ENCODE measurements at places on chromosomes 13 and 19.

DNA sequence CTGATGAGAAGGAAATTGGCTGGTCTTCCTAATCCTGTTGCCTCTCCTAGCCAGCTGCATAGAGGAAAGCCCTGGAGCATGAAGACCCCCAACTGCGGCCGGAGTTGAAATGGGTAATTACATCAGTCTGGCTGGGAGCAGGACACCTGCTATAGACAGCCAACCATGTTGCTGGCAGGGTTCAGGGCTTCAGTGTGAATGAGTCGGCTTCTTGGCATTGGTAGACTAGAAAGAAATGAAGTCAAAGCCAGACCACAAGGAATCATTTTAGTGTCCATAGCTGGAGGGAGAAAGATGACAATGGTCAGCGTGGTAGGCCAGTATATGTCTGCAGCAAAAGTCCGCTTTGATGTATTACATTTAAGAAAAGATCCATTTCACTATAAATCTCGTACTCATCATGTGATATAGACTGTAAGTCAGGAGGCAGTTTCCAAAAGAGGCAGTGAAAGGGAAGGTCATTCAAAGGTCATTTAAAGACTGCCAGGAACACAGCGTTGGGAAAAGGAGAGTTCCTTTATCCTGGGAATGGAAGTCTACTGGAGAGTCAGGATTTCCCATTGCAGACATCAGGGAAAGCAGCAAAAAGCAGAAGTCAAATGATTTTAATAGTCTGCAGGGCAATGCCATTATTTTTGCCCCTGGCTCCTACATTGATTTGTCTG is 262.7 kb downstream of the DNAJC15 start:
- DNase-seq, result no peak

- no peak for DNase-seq
Observed at GRCh38 chr13:107144432-107144831, 576.5 kb upstream of the ARGLU1 start.

- no peak for DNase-seq
Observed at GRCh38 chr19:18736415-18737336, 53.2 kb downstream of the CRTC1 start.

DNA sequence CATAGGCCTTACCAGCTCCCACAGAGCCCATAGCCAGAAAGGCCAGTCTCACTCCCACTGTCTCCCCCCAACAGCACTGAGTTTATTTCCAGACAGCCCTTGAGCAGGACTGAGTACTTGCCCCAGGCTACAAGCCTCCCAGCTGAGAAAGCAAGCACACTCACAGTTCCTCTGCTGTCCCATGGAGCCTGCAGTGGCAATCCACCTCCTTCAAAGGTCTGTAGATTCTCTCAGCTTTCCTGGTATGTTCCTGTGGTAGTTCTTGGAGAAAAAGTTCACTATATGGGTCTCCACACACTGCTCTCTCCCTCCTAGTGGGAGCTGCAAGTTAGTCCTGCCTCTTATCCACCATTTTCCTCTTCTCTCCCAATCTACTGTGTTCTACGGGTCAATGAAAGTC is 728.7 kb downstream of the DIAPH3 start:
- DNase-seq, result no peak

GRCh38 chr19:5682107-5682482 is 1.3 kb downstream of the HSD11B1L start:
- no peak for DNase-seq

- DNase-seq, result no peak
Observed at GRCh38 chr13:60169239-60170031, 5.7 kb upstream of the DIAPH3 start.

- no peak for DNase-seq
Observed at GRCh38 chr13:24221007-24221406, 60.5 kb downstream of the SPATA13 start.
